ENCODE measurements at places on chromosomes 1 and 21.

GRCh38 chr1:77447669-77448068 is 165.8 kb downstream of the AK5 start:
- no peak for DNase-seq

DNA sequence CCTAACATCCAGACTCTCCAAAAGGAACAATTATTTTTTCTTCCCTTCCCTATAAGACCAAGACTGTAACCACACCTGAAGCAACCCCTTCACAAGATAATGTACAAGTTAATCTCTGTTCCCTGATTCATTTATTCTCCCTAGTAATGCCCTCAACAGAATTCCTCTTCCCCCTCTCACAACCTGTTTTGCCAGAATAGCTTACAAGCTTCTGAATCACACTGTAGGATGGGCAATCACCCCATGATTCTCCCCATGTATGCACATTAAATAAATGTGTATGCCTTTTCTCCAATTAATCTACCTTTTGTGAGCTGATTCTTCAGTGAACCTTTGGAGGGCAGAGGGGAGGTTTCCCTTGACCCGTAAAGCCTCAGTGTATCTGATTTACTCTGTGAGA is 20.9 kb upstream of the RNF11 start:
- no peak for DNase-seq

GRCh38 chr1:92516574-92516973 is 29.8 kb upstream of the GFI1 start:
- DNase-seq, result no peak

- no peak for DNase-seq
Observed at GRCh38 chr21:25907573-25908275, 173.0 kb downstream of the GABPA start.

GRCh38 chr1:234927971-234928640 is 200.5 kb downstream of the TOMM20 start:
- no peak for DNase-seq

DNA sequence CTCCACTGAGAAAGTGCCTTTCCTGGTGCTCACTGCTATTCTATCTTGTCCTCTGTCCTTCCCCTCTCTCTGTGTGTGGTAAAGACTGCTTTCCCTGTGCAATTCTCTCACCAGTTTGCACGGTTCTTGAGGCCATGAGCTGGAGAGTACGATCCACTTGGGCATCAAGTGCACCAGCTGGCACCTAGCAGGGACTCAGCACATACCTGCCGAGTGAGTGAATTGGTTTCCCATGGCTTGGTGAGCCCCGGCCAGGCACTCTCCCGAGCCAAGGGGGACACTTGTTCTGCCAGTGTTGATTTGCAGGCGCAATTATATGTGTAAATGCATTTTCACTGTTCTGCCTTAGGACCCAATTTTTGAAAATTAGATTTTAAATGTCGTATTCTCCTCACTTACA is 313.5 kb downstream of the DISC1 start:
- DNase-seq, result peak; percentile 28

GRCh38 chr21:17334484-17334883 is 178.4 kb upstream of the CXADR start:
- DNase-seq, result peak; percentile 90

- no peak for DNase-seq
Observed at GRCh38 chr1:18062185-18062584, 45.4 kb upstream of the IGSF21 start.

- DNase-seq, result no peak
Observed at GRCh38 chr1:71753746-71754145, 528.6 kb downstream of the NEGR1 start.

DNA sequence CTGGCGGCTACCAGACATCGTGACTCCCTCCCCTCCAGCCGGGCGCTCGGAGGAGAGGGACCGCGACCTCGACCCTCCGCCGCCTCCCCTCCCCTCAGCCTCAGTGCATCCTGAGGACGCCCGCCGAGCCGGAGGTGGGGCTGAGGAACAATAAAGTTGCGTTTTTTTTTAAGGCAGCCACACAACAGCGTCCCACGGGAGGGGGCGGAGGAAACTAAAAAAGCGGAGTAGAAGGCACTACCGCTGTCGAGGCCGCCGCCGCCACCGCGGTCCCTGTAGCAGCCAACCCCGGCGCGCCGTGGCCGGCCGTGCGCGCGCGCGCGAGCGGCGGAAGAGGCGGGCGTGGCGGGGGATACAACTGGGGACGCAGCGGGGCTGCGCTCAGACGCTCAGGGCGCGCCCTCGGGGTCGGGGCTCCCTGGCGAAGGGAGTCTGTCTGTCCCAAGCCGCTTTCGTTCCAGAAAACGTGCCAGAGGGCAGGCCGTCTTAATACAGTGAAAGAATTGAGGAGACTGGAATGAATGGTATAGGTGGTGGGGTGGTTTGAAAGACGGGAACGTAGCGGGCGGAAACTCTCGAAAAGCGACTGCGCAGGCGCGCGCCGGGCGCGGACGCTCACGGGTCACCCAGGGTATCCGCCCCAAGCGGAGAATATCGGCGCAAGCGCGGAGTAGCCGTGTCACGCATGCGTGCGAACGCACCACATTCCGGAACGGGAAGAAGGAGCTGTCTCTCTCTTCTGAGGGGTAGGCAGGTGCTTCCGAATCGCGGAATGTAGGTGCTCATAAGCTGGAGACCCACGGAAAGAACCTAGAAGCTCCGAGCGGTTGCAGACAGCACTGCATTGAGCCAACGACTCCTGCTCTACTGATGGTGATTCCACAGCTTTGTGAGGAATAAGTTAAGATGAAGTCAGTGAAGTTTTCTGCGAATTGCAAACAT is at the start of gene COP1:
Gene COP1, minus strand, starts transcription at position 326 of the 942 bp plus-strand sequence. Its CDS starts 308 bp downstream, at position 18.
- DNase-seq, result peak; percentile 96

DNA sequence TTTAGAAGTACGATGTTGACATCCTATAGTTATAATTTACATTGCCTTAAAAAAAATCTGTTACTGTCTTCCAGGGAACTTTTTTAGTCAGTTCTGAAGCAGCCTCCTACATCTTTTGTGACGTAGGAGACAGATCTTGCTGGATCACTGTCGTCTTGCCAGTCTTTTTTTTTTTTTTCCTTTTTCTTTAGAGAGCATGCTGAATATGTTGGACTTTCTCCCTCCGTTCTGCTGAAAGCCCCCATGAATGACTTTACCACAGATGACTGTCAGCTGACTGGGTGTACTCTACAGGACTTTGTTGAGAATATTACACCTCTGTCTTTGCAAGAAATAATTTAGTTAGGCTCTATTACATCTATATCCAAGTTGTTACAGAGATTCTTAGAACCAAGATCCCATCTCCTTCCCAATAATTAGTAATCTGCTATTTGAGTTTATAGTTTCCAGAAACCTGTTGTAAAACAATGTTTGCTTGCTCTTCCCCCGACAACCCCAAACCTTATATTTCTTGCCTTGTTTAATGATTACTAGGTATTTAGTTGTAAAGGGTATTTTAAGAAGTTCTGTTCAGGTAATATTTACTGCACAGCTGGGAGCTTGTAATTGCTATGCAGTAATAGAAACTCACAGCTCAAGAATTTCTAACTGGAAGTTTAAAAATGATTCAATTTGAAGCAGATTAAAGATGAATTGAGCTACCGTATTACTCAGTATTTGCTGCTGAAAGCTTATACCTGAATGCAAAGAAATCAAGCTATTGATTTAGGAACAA is 61.8 kb downstream of the RASAL2 start:
- no peak for DNase-seq

GRCh38 chr21:45505416-45506021 is 36.7 kb downstream of the SLC19A1 start:
- DNase-seq, result no peak

- DNase-seq, result no peak
Observed at GRCh38 chr1:242673652-242674051, 149.2 kb upstream of the PLD5 start.

GRCh38 chr1:109926662-109927300 is 16.1 kb downstream of the CSF1 start:
- no peak for DNase-seq

- DNase-seq, result no peak
Observed at GRCh38 chr1:63322944-63323864, 837 bp downstream of the FOXD3 start.

DNA sequence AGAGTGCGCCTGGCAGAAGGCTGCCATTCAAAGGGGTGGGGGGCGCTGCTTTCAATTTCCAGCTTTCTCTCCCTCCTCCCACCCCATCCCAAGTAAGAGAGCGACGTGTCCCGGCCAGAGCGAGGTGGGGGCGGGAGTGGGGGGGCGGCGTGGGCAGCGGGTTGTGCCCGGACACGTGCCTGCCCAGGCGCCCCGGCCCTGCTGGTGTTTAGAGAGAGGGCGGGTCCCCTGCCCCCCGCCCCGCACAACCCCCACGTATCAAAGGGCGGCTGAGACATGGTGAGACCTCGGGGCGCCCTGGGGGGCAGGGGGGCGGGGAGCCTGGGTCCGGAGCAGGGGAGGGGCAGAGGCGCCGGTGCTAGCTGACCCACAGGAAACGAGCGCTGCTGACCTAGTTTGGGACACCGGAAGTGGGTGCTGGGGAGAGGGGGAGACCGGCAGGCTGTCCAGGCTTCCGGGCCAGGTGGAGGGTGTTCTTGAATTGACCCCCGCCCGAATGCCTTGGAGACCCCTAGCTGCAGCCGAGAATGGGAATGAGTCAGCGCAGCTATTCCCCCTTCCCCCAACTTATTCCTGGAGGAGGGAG is 1.3 kb downstream of the ZBTB7B start:
- DNase-seq, result no peak

DNA sequence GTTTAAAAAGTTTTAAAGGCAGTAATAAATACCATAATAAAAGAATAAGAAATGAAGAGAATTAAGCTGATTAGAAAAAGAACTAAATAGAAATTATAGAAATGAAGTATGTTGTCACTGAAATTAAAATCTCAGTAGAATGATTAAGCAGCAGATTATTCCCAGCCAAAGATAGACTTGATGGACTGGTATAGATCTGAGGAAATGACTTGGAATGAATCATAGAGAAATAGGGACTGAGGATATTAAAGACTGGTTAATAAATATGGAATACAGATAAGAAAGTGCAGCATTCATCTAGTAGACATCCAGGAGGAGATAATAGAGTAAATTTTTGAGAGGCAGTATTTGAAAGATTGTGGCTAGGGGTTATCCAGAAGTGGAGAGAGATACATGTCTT is 28.7 kb downstream of the MARK1 start:
- DNase-seq, result no peak

- no peak for DNase-seq
Observed at GRCh38 chr1:203089001-203089650, 3.3 kb upstream of the MYOG start.

- DNase-seq, result no peak
Observed at GRCh38 chr1:107264561-107264960, 123.7 kb downstream of the NTNG1 start.

DNA sequence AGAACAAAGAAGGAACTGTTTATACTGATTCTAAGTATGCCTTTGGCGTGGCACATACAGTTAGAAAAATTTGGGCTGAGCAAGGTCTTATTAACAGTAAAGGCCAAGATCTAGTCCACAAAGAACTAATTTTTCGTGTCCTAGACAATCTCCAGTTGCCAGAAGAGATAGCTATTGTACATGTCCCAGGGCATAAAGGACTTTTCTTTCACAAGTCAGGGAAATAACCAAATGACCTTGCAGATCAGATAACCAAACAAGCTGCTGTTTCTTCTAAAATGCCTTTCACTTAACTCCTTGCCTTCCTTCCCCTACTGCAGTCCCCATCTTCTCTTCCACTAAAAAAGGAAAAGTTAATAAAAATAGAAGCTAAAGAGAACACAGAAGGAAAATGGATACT is 4.0 kb downstream of the TEX50 start:
- DNase-seq, result no peak

DNA sequence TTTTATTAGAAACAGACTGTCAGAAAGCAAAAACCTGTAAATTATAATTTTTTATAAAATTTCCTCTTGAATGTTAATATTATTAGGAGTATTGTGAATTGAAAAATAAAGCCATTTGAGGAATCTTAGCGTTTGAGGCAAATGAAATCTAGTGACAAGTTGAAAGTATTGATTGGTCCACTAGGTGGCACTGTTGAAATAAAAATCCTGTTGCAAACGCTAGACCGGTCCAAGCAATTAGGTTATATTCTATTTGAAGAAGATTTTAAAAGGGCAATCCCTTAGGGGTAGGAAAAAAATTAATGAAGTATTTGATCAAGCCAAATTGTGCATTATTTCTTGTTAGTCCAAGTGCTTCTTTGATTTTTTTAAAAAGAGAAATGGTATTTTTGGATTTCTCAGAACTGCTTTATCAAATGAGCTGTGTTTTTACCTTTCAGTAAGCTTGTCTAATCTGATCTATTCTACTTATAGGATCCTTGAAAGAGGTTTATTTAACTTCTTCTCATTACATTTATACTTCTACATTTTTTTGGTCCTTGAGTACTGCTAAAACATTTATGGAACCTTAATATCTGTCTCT is 57.7 kb downstream of the ATG4C start:
- peak; percentile 7 for DNase-seq

DNA sequence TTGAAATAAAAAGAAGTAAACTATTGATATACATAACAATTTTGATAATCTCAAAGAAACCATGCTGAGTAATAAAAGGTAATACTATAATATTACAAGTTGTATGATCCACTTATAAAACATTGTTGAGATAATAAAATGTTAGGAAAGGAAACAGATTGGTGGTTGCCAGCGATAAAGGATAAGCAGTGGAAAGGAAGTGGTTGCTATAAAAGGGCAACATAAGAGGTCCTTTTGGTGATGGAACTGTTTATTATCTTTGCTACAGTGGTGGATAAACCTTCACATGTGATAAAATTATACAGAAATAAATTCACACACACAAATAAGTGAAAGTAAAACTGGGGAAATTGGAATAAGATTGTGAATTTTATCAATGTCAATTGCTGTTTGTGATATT is 15.1 kb downstream of the OR6F1 start:
- DNase-seq, result no peak

- DNase-seq, result no peak
Observed at GRCh38 chr1:84271441-84272151, 29.9 kb upstream of the SAMD13 start.

- DNase-seq, result no peak
Observed at GRCh38 chr1:119394085-119394484, 20.9 kb upstream of the HSD3B2 start.

GRCh38 chr1:116465845-116466685 is 93.0 kb downstream of the ATP1A1 start:
- DNase-seq, result no peak

Data from NCI-H187 treated with DMSO at 0.1 percent for 48 hours (cell line).